Neural crest cell (in vitro differentiated cells): ENCODE measurements at places on chromosomes 12 and 14. TPM values are rescaled to one million over a fixed set of nuclear protein-coding genes. Genes with fewer than 3 reads are reported as not detected.

GRCh38 chr14:30210630-30211029 lies 283.0 kb upstream of the PRKD1 start:
- no peak overlapping the region for H3K27ac ChIP-seq
- no peak for DNase-seq
- no peaks in the 10 kb centered on the region for H3K36me3 ChIP-seq

- H3K4me3 ChIP-seq, result no peak overlapping the region
- no peak overlapping the region for H3K27ac ChIP-seq
- H3K27me3 ChIP-seq, result no peaks in the 10 kb centered on the region
- peaks cover 4% of the 10 kb centered on the region for H3K4me1 ChIP-seq
These were observed 98.9 kb downstream of the PRKCH start for GRCh38 chr14:61420326-61420725.

DNA sequence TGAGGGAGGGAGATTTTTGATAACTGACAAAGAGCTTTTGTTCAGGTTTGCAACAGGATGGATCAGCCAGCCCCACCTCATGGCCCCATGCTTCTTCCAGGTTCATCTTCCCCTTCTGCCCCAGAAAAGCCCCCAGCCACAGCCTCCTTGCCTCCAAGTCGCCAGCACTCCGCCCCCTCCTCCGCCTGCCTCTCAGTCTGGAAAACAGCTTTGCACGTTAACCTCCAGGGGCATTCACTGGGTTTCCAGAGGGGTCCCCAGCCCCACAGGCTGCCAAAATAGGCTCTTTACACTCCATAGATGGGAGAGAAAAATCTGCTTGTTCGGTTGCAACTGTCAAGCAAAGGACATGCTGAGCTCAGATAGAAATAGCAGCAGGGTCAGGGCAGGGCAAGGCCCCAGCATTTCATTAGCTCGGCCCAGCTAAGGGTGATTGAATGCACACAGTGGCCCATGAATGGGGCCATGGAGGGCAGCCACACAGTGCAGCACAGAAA lies 253.6 kb downstream of the ZFP36L1 start:
- H3K4me3 ChIP-seq, result peak overlapping the region; percentile 68
- peak overlapping the region; percentile 68 for H3K27ac ChIP-seq
- no peaks in the 10 kb centered on the region for H3K27me3 ChIP-seq
- peaks cover 72% of the 10 kb centered on the region for H3K4me1 ChIP-seq

DNA sequence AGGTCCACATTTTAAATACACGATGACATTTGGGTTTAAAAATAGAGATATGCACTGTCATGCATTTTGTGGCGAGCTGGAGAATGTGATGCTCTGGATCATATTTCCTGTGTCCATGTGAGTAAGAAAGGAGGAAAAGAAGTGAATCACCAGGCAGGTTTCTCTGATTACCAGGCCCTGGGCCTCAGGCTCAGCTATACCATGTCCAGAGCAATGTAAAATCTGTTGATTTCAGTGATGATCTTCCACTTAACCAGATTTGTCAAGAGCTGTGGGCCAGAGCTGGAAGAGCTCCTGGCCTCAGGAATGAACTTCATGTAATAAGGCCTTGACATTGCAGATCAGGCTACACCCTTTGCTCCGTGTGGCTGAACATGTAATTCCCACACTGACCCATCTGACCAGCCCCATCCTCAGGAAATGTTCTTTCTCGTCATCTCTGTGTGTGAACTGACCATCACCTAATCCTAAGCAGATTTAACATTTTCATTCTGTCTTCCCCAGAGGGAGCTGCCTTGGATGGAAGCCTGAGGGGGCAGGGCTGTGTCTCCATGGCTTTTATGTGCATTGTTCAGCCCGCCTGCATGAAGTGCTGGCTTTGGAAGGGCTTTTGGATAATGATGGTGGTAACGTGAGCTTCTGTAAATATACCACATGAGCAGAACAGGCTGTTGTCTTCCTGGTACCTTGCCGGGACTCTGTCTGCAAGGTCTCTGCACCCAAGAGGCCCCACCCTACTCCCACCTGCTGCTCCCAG lies 54.5 kb downstream of the CRACR2A start:
- H3K4me3 ChIP-seq, result no peak overlapping the region
- no peak for DNase-seq

DNA sequence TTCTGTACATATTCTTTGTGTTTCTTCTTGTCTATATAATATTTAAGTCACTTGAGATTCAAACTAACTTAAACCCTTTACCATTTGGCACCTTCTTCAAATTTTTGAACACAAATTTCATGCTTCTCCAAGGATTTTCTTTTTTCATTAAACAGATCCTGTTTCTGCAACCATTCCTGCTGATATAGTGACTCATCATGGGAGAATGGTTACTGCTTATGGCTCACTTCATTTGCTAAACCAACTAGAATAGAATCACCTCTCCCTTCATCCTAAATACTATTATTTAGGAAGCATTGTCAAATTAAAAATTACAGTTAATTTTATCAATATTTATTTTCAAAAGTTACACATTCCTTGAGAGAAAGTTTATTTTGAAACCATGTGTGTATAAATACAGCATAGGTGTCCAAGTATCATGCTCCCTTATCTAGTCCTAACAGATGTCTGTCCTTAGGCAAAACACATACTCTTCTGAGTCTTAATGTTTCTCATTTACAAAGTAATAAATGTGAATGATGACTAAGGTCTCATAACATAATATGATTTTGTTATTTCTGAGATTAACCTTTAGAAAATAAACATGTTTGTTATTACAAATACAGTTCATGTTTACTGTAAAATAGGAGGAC lies 40.7 kb downstream of the PLCZ1 start:
- H3K27me3 ChIP-seq, result no peaks in the 10 kb centered on the region
- no peak overlapping the region for H3K4me3 ChIP-seq
- no peak for DNase-seq
- H3K36me3 ChIP-seq, result no peaks in the 10 kb centered on the region

- DNase-seq, result no peak
- no peak overlapping the region for H3K27ac ChIP-seq
- no peaks in the 10 kb centered on the region for H3K27me3 ChIP-seq
These were observed 84.4 kb downstream of the PPHLN1 start for GRCh38 chr12:42410340-42410739.

DNA sequence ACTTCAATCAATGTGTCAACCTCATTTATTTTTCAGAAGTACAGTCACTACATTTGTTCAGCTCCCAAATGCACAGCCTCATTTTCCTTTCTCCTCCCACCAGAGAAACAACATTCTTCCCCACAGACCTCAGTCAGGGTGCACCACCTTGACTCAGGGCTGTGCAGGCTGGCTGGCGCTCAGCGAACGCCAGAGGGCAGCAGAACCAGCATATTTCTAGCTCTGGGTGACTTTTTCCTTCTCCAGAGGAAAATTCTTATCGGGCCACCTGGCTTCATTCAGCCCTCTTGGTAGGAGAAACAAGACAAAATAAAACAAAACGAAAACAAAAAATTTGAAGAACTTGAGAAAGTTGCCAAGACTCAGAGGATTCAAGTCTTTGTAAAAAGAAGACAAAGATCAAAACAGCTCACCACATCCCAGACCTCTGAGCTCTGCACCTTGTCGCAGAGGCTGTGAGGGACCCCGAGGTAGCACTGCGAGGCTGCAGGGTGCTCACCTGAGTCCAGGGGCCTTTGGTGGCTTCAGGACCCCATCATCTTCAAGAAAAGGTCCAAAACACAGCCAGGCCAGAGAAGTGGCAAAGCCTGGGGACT lies 33.7 kb downstream of the PAH start:
- H3K4me3 ChIP-seq, result no peak overlapping the region
- peaks cover 48% of the 10 kb centered on the region for H3K27me3 ChIP-seq
- DNase-seq, result peak; percentile 71
- no peak overlapping the region for H3K27ac ChIP-seq
- no peaks in the 10 kb centered on the region for H3K36me3 ChIP-seq
- H3K4me1 ChIP-seq, result peaks cover 5% of the 10 kb centered on the region

- H3K36me3 ChIP-seq, result peaks cover 10% of the 10 kb centered on the region
- no peak overlapping the region for H3K4me3 ChIP-seq
- peaks cover 40% of the 10 kb centered on the region for H3K4me1 ChIP-seq
- no peaks in the 10 kb centered on the region for H3K27me3 ChIP-seq
These were observed 3.8 kb downstream of the RITA1 start for GRCh38 chr12:113189361-113189760.

- H3K27ac ChIP-seq, result no peak overlapping the region
- H3K4me3 ChIP-seq, result no peak overlapping the region
- no peaks in the 10 kb centered on the region for H3K36me3 ChIP-seq
These were observed 43.0 kb upstream of the ANO2 start for GRCh38 chr12:5988088-5988487.

GRCh38 chr14:35669782-35670181 lies 135.8 kb downstream of the INSM2 start:
- peaks cover 13% of the 10 kb centered on the region for H3K36me3 ChIP-seq
- H3K27me3 ChIP-seq, result no peaks in the 10 kb centered on the region
- no peak overlapping the region for H3K4me3 ChIP-seq
- no peaks in the 10 kb centered on the region for H3K4me1 ChIP-seq
- DNase-seq, result no peak

- H3K36me3 ChIP-seq, result no peaks in the 10 kb centered on the region
- H3K4me1 ChIP-seq, result peaks cover 17% of the 10 kb centered on the region
- H3K4me3 ChIP-seq, result no peak overlapping the region
- DNase-seq, result no peak
- H3K27ac ChIP-seq, result no peak overlapping the region
These were observed 242.2 kb downstream of the SPTSSA start for GRCh38 chr14:34219661-34220377.

GRCh38 chr12:2453761-2454090 lies 341.0 kb upstream of the FKBP4 start:
- H3K27ac ChIP-seq, result no peak overlapping the region
- no peak overlapping the region for H3K4me3 ChIP-seq
- DNase-seq, result no peak
- no peaks in the 10 kb centered on the region for H3K36me3 ChIP-seq
- H3K4me1 ChIP-seq, result no peaks in the 10 kb centered on the region

DNA sequence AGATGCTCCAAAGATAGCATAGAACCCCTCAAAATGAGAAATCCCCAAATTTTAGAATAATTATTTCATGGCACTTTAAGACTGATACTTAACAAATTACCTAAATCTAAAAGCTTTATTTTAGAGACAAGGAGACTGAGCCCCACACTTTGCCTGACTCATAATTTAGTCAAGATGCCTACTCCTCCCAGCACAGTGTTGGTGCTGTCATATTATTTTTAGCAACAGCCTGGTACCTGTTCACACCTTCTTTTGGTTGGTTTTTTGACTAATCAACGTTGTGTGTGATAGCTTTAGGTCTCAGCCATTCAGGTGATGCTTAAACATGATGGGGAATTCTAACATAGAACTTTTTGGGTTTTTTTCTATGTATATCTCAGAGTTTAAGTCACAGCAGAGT lies 120.2 kb downstream of the SEC23A start:
- H3K27ac ChIP-seq, result no peak overlapping the region
- H3K36me3 ChIP-seq, result no peaks in the 10 kb centered on the region
- no peak for DNase-seq
- peaks cover 3% of the 10 kb centered on the region for H3K4me1 ChIP-seq

Gene OR4K1
- total RNA-seq, result not detected in 2 replicates

Gene CIROP
- not detected in 2 replicates for total RNA-seq

Gene IL22
- not detected in 2 replicates for total RNA-seq
